ENCODE measurements at places on chromosomes 11 and 22.
A peak's percentile ranks its signal among the peaks of the same experiment; 100 is the strongest.

- DNase-seq, result no peak
Measured at GRCh38 chr11:831118-831864, 1.5 kb upstream of the CD151 start.

- DNase-seq, result no peak
Measured at GRCh38 chr11:12166299-12167060, 56.1 kb downstream of the MICAL2 start.

DNA sequence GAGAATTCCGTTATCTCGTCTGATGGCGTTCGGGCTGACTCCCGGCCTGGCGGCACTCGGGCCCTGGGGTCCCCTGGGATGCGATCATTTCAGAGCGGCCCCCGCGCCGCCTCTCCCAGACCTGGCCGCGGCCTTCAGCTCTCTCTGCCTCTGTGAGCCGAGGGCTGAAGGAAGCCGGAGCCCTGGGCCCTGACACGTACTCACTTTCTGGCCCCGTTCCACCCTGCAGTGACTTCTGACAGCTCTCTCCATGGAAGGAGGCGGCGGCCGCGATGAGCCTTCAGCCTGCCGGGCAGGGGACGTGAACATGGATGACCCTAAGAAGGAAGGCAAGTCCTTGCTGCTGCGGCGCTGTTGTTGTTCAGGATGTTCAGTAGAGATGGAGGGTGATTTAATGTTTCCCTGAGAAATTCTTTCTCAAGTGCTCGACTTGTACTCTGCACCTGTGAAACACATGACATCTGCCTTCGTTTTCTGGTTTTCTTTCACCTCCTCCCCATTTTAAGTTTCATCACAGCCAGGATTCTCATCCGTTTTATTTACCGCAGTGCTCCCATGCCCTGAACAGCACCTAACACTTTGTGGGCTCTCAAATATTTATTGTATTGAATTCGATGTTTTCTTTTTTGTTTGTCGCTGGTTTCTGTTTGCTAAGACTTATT is 612 bp downstream of the GTSE1 start:
- DNase-seq, result peak; percentile 53

DNA sequence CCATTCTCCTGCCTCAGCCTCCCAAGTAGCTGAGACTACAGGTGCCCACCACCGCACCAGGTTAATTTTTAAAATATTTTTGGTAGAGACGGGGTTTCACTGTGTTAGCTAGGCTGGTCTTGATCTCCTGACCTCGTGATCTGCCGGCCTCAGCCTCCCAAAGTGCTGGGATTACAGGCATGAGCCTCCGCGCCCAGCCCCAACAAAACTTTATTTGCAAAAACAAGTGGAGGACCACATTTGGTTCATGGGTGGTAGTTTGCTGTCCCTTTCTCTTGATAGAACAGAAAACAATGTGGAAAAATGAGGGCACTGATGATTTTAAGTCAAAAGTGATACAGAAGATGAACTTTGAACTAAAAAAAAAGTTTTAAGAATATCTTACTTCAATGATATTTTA is 121.8 kb upstream of the SERPIND1 start:
- DNase-seq, result no peak

- no peak for DNase-seq
Measured at GRCh38 chr11:72418834-72419560, 15.3 kb downstream of the CLPB start.

DNA sequence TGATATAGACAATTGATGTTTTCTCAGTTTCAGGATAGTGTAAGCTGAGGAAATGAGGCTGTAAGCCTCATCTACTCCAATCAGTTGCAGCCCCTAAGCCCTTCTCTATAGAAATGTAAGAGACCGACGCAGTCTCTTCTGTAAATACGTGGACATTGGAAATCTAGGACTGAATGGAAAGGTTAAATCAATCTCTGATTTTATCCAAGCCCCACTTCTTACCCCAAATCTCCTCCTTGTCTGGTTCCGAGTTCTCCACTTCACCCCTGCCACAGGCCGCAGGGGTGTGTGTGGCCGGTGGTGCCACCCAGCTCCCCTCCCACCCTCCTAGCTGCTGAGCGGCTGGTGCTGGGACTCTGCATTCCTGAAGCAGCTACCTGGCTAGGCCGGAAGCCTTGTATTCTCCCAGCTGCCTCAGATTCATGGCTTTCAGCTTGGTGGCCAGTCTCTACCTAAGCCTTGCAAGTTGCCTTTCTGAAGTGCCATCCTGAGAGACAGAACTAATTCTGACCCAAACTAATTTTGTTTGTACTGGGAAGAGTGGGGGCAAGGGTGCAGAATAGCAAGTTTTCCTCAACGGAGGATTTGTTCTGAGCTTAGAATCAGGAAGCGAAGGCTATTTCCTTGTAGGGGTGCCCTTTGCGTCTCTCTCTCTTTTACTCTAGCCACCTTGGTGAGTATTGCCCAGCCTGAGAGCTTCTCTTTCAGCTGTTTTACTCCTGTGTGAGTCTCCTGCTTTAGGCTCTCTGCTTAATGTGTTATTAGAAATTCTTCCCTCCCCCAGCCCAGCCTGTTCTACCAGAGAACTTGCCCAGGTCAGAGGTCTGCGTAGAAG is 749 bp downstream of the VWA5A start:
- no peak for DNase-seq

- DNase-seq, result no peak
Measured at GRCh38 chr11:120086651-120087050, 51.3 kb downstream of the TRIM29 start.

- DNase-seq, result no peak
Measured at GRCh38 chr22:35903571-35904335, 124.9 kb downstream of the RBFOX2 start.

DNA sequence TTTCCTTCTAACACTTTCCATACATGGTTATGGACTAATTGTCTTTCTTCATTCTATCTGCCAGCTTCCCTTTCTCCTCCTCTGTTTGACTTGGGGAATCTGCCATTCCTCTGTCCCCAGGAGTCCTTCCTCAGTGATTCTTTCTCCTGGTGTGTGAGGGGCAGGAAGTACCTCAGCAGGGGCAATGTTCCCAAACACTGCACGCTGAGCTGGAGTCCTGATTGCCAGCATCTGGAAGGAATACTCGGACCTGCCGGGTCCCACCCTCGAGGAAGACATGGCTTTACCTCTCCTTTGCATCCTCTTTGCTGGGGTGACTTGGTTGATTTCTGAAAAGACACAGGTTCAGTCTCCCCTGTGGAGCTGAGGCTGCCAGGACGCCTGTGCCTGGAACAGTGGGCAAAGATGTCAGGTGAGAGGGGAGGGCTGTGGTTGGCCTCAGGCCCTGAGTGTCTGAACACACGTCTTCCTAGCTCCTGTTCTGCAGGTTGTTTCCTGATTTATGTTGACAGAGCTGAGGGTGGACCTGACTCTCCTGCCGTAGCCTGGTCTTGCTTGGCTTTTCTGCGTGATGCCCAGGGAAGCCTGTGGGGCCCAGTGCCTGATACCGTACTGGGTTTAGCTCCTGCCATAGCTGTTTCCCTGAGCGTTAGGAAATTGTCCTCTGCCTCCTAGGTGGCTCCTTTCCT is 4.3 kb downstream of the COX8A start:
- no peak for DNase-seq

DNA sequence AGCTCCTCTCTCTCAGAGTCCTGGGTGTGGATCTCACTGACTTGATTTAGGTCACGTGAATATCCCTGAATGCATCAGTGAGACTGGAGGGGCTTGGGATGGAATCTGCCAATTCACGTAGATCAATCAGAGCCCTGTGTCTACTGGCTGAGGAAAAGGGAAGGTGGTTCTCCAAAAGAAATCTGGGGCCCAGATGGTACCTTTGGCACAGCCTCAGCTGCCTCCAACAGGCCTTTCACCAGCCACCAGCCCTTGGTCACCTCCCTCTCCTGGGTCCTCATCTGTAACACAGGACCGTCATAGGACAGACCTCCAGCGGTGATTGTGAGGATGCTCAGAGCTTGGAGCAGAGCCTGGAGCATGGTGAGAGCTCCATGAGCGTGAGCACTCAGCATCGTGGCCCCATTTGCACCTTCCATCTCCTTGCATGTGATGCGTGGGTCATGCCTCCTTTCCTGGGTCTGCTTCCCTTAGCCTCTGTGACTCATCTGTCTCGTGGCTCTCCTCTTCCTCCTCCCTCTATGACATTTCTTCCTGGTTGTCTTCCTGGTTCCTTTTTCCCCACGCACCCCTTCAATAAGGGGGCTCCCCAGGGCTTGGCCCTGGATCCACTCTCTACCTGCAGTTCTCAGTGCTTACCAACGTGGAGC is 7.5 kb upstream of the MIEF1 start:
- DNase-seq, result no peak

DNA sequence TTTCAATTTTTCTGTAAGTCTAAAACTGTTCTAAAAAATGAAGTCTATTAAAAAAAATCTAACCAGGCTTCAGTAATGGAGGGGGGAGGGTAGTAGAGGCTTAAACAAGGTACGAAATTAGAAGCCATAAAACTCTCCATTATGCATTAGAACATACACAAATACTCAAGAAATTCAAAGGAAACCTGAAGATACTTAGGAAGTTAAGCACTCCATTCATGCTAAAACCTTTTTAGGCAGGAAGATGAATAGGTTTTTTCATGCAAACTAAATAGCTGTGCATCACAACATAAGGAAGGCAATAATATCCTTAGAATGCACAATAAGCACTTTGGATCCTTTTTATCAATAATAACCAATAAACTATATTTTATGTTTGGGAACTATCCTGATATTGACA is 2.4 kb downstream of the RAB6A start:
- no peak for DNase-seq

GRCh38 chr22:25569983-25570382 is 5.5 kb downstream of the GRK3 start:
- no peak for DNase-seq

GRCh38 chr11:30279796-30280195 is 43.1 kb upstream of the ARL14EP start:
- DNase-seq, result no peak

DNA sequence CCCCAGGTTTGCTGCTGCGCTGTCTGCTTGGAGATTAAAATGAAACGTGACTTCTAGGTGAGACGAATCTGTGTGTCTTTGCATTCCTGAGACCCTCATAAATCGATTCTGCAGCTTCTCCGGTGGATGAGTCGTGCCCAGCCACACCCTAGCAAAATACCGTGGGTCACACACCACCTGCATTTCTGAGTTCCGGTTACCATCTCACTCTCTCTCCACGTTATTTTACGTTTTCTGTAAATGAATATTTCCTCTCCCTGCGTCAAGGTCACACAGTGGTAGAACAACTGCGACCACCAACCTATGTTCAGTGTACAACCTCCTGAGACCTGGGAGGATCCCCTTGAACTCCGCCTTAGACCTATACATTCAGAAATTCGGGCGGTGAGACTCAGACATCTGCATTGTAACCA is 1.1 kb downstream of the YWHAH start:
- DNase-seq, result peak; percentile 47

- no peak for DNase-seq
Measured at GRCh38 chr22:43587574-43587973, 175.8 kb downstream of the MPPED1 start.

DNA sequence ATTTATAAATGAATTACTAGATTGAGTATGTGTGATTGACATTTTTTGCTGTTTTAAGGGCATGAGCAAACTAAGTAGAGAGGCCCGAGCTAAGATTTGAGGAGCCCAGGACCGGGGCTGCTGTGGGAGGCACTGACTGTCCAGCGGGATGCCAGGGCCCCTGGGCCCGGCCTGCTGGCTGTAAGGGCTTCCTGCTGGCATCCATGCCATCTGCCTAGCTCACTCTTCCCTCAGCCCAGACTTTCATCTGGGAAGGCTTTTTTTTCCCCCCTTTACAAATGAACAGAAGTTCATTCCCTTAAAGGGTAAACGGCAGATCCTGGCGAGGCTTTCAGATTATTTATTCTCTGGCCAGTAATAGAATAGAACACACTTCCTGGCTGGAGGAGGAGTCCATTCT is 16.0 kb upstream of the TP53I11 start:
- DNase-seq, result no peak

- no peak for DNase-seq
Measured at GRCh38 chr11:71936825-71937224, 8.0 kb downstream of the RNF121 start.

DNA sequence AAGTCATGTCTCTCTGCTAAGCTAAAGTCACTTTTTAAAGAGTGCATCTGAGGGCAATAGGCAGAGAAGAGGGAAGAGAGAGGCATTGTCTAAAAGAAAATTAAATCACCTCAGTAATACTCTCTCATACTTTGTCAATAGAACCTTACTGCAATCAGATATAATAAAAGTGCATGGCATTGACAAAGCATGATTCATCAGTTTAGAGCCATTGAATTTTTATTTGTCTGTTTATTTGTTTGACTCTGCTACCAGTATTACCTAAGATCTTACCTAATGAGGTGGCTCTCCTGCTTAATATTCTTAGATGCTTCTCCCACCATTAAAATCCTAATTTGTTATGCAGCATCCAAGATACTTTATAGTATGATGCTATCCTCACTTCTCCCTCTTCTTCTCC is 209.0 kb downstream of the PGR start:
- DNase-seq, result no peak

- no peak for DNase-seq
Measured at GRCh38 chr22:29734406-29734805, 14.6 kb downstream of the CABP7 start.

DNA sequence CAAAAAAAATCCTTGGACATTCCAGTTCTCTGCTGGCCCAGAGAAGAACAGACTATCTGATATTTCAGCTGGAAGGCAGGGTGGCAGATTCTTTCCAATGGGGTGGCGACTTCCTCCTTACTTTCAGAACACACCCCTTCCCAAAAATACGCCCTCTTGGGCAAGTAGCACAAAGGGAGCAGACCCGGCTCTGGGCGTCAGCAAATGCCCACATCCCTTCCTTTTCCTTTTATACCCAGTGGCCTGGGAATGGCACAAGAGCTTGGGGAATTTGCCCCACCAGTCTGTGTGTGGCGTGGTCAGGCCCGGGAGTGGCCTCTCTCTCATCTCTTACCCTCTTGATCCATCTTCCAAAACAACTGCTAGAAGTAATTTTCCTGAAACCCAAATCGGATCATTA is 33.0 kb upstream of the NUP160 start:
- DNase-seq, result no peak

DNA sequence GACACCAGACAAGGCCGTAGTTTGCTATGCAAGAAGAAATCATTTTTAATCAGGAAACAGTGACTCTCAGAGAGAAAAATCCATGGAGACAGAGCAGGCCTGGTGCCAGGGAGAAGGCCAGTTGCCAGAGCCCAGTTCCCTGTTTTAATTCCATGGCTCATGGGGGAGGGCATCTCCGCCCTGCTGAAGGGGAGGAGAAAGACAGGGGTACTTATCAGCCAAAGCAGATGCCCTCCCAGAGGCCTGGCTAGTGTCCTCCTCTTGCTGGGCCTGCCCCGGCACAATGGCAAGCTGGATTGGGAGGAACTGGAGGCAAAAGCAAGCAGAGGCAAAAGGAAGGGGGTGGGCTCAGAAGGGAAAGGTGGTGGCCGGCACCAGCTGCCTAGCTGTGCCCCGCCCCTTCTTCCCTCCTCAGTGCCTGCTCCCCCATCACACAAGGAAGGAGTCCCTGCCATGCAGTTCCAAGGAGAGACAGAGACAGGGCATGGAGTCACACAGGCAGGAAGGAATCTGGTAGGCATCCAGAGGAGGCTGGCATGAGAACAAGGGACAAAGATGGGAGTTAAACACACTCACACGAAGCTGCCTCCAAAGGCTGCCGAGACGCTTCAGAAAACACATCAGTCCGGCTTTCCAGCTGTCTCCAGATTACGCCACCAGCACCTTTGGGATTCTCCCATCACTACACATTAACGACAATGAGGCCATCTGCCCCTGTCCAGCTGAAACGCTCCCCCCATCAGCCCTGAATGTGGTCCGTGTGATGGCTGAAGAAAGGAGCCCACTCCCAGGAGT is 591.8 kb downstream of the BUD13 start:
- no peak for DNase-seq

All from activated CD8-positive, alpha-beta memory T cell treated with anti-CD3 and anti-CD28 coated beads, Interleukin-2, amount 10 ng/mL, durations not matched to agents 7 days and 5 days (primary cell).